Stimulated activated naive CD4-positive, alpha-beta T cell treated with Interleukin-2 at 50 U/mL for 16 hours (primary cell): ENCODE measurements at places on chromosomes 1 and 21.

GRCh38 chr1:12107718-12108117 is 44.6 kb downstream of the TNFRSF8 start:
- DNase-seq, result no peak

- no peak for DNase-seq
Observed at GRCh38 chr1:235883261-235883927, 16.7 kb upstream of the LYST start.

DNA sequence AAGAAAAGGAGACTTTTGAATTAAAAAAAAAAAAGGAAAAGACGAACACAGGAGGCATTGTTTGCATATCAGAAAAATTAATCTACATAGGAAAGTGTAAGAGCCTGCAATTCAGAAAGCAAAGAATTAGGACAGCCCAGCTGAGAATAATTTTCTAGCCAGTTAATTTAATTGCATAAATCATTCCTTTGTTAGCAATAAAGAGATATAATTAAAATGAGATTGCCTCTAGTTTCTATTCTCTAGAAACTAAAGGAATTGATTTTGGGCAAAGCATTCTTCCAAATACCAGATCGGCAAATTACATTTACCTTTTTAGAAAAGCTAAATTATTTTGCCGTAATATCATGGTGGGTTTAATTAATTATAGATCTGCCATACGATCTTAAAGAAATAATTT is 46.0 kb downstream of the NUF2 start:
- DNase-seq, result no peak

DNA sequence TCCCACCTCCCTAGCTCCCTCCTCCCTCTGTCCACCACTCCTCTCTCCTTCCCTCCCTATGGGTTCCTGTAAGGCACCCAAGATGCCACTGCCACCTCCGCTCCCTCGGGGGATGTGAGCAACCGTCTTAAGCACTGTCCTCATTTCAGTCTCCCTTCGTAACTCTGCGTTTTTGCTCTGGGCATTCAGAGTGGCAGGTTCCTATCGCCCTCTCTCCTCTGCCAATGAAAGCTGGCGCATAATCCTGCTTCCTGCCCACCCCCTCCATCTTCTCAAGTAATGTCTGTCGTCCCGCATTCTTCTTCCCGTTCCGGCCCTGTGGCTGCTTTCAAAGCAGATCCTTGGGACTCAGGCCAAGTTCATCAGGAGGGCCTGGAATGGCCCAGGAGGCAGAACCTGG is 253.9 kb upstream of the TMEM51 start:
- no peak for DNase-seq

DNA sequence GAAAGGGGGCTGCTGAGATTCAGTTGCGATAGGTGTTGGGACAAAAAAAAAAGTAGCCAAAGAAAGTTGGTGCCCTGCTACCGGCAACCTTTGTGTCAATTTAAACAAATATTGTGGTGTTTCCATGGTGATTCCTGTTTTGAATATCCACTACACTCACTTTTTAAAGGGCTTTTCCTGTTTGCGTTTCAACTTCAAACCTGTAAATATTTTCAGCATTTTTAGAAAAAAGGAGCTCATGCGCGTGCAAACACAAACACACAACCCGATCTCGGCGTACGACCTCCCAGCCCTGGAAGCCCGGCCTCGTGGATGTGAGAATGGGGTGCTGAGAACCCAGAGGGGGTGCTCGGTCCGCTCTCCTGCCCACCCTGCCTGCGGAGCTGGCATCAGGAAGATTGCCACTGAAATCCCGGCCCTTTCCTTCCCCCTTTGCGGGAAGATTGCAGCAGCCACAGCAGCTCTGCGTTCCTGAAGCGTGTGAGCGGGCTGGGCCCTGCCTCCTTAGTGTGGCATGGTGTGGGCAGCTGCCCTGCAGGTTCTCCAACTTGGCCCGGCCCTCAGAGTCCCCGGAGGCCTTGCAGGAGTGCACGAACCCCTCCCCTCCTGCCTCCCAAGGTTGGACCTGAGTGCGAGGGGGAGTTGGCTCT is 34.8 kb downstream of the CASZ1 start:
- DNase-seq, result no peak

- DNase-seq, result no peak
Observed at GRCh38 chr1:173332026-173332425, 124.9 kb upstream of the TNFSF4 start.

- DNase-seq, result peak; percentile 51
Observed at GRCh38 chr1:246930830-246931548, 759 bp downstream of the AHCTF1 start.

DNA sequence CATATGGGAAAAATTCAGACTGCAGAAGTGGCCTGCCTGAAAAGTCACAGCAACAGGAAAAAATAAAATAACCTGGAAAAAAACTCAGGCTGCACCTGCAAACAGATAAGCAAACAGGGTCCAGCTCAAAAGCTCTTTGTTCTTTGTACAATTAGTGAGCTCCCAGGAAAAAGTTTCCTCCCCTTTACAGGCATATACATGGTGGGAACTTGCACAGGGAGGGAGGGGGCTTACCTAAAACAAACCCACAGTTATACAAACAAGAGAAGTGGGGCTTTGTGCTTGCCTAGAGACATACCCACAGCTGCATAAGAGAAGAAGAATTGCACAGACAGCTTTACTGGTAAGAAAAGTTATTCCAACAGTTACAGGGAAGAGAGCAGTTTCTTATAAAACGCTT is 31.7 kb upstream of the COG2 start:
- DNase-seq, result no peak

- DNase-seq, result no peak
Observed at GRCh38 chr1:200912737-200913407, 18.2 kb downstream of the INAVA start.
